ENCODE measurements at places on chromosomes 6 and 20.

DNA sequence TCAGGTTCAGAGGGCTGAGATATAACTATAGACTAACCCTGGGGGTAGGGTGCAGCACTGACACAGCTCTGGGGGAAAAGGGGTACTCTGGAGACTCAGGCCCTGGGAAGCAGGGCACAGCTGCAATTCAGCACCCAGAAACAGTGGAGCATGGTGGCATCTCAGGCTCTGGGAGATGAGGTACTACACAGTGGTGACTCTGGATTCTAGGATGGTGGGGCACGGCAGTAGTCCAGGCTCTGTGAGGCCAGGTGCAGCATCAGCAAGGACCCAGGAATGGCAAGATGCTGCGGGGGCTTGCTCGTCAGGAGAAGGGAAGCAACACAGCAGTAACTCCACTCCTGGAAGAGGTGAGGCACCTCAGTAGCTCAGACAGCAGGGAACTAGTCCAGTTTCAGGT is 271.5 kb upstream of the MOCS1 start:
- no peak for DNase-seq

DNA sequence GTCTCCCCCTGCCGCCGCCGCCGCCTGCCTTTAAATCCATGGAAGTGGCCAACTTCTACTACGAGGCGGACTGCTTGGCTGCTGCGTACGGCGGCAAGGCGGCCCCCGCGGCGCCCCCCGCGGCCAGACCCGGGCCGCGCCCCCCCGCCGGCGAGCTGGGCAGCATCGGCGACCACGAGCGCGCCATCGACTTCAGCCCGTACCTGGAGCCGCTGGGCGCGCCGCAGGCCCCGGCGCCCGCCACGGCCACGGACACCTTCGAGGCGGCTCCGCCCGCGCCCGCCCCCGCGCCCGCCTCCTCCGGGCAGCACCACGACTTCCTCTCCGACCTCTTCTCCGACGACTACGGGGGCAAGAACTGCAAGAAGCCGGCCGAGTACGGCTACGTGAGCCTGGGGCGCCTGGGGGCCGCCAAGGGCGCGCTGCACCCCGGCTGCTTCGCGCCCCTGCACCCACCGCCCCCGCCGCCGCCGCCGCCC is 474 bp downstream of the CEBPB start:
- DNase-seq = no peak

DNA sequence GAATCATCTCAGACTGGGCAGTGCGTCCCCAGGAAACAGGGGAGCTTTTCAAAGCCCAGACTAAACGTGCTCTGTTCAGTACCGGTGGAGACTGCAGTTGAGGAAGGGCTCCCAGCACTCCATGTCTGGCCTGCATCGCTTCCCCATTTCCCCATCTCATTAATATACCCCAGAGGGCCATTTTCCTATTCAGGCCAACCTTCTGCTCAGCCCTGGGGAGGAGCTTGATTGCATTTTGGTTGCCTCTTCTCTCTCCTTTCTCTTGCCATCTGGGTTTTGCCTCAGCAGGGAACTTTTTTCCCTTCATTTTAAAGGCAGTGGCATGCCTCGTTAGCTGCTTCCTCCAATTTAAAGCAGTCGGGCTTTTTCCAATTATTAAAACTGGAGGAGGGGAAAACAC is 394.3 kb upstream of the SOX4 start:
- no peak for DNase-seq

GRCh38 chr20:11467436-11467835 is 450.3 kb upstream of the BTBD3 start:
- no peak for DNase-seq

GRCh38 chr6:14713966-14714631 is 531.8 kb upstream of the JARID2 start:
- DNase-seq = no peak

DNA sequence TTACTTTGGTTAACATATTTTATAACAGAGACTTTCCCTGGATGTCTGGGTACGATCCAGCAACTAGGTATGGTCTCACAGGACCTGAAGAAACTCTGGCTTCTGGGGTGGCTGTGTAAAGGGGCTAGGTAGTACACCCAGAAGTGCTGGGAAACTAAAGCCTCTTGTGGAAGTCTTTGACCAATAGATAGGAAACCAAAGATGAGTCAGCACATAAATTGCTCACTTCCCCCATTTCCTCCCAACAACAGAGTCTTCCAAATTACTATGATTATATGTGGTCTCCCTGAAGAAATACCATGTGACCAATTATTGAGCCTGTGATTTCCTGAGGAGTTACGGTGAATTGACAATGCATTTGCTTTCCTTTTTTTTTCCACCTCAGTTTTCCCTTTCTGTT is 26.8 kb upstream of the TBX18 start:
- no peak for DNase-seq

DNA sequence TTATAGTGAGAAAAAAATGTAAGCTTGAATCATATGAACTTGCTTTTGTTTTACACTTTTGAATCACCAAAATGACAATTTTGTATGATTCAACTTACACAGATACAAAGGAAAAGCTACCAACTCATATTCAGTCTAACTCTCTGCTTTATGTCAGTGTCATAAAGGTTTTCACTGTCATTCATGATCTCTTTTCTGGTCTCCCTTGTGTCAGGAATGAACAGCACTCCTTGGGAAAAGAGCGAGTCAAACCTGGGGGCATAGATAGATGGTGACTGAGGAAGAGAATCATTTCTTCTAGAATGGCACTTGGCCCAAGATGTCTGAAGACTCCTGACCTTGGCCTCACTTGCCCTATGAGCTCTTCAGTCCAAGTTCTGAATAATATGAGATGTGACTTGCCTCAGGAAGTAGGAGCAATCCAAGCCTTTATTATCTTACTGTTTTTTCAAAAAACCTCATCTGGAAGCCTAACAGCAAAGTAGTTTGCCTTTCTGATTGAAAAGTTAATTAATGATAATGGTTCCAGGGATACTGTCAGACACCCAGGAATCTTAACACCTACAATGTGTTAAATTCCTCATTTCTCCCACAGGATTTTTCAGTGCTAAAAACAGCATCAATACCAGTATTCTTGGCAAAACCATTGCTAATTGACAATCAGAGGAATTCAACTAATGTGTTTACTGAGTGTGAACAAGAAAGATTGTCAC is 270.0 kb upstream of the HSF2 start:
- DNase-seq = no peak

- DNase-seq = no peak
These were observed at the start of gene SLC35D3 for GRCh38 chr6:136921936-136922684. Gene SLC35D3 (plus strand): TSS chr6:136922301. CDS start chr6:136922429, 128 bp downstream.

DNA sequence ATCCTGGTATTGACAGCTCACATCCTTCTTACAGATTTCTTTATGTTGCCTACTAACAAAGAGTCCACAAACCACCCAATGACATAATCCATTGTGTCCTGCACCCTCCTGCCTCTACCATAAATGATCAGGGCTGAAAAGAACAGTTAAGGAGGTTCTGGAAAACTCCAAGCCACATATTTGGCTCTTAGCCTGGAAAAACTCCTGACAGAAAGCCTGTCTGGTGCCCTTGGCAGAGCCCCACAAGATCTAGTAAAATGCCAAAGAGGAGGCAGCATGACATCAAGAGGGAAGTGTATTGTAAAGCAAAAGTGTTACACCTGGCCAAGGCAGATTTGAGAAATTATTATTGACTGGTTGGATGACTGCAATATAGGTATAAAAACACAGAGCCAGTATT is 126.4 kb upstream of the VGLL2 start:
- DNase-seq = no peak

- DNase-seq = no peak
These were observed 258.0 kb downstream of the PLCB1 start for GRCh38 chr20:8390037-8390433.

- no peak for DNase-seq
These were observed 4.2 kb downstream of the RFX6 start for GRCh38 chr6:116881236-116881635.

All from omental fat pad (tissue), 4 donors.